ENCODE measurements at places on chromosomes 3 and 15.

DNA sequence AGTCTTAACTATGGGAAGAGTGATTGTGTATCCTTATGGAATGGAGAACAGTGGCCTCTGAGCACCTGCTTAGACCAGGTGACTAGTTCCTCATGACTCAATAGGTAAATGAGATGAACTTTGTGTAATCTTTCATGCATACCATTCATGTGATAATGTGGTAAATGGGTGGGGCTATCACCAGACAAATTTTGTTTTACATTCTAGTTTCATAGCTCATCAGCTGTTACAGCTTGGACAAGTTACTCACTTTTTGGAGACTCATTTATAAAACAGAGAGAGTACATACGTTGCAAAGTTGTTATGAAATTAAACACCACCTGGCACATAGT is 103.7 kb upstream of the TGFBR2 start:
- DNase-seq = no peak

- no peak for DNase-seq
Measured at GRCh38 chr3:157752956-157753786, 250.0 kb upstream of the VEPH1 start.

GRCh38 chr3:61132062-61132461 is 119.2 kb downstream of the FHIT start:
- DNase-seq = peak; percentile 20

GRCh38 chr3:167813169-167814123 is 77.9 kb downstream of the SERPINI1 start:
- DNase-seq = no peak

DNA sequence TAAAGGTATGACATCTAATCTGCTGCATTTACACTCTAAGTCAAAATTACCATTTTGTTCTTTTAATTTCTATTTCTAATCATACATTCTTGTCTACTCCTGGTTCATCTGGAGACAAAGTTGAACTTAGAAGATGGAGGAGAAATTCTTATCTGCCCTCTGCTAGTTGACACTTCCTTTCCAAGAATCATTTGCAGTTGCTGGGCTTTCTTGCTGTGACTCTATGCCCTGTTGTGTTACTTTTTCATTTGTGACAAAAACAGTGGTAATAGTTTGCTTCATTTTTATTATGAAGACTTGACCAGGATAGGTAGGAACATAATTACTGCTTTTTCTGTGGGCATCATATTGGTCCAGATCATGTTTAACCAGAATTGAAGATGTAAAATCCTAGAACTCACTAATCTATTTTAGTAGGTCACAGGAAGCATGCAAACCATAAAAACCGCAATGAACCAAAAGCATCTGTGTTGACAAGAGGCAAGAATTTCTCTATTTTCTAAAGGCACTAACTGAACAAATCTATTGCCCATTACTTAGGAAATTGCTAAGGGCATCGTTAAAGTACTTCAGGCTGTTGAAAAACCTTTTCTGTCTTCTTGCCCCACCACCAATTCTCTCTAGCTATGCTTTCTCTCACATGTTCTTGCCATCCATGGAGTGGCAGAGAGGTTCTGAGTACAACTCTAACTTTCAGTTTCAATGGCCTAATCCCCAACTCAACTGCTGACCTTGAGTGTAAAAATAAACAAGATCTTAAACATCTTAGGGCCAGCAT is 4.2 kb upstream of the CCR2 start:
- no peak for DNase-seq

- DNase-seq = no peak
Measured at GRCh38 chr15:67768313-67768977, 56.9 kb upstream of the SKOR1 start.

- DNase-seq = no peak
Measured at GRCh38 chr15:25247407-25248038, 191.3 kb downstream of the UBE3A start.

DNA sequence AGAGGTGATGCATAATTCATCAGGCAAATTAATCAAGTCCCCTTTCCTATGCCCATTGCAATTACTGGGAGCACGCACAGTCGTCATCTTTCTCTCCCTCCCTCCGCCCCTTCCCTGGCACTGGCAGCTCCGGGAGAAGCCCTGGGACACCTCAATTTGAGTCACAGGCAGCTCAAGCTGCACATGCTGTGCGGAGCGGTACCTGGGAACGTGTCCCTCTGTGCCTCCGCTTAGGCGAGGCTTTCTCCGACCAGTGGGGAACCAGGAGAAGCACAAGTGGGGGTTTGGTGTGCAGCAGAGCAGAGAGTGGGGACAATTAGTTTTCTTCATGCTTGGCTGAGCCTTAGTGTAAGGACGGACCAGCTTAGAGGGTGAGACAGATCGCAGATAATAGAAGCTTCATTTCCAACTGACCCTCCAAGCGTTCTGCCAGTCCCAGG is 88.3 kb downstream of the SOX14 start:
- DNase-seq = no peak

- no peak for DNase-seq
Measured at GRCh38 chr15:41794081-41794480, 19.8 kb downstream of the MAPKBP1 start.

All from inflammatory macrophage (primary cell).